ENCODE measurements at places on chromosomes 2 and 18. TPM values are rescaled to one million over a fixed set of nuclear protein-coding genes. Genes with fewer than 3 reads are reported as not detected.
A peak's percentile ranks its signal among the peaks of the same experiment; 100 is the strongest.

GRCh38 chr2:113207021-113207420 is 33.2 kb downstream of the PSD4 start:
- no peak overlapping the region for H3K4me3 ChIP-seq
- H3K36me3 ChIP-seq, result no peaks in the 10 kb centered on the region
- peaks cover 27% of the 10 kb centered on the region for H3K4me1 ChIP-seq
- H3K27me3 ChIP-seq, result no peaks in the 10 kb centered on the region
- no peak overlapping the region for H3K27ac ChIP-seq

- no peaks in the 10 kb centered on the region for H3K27me3 ChIP-seq
- H3K27ac ChIP-seq, result no peak overlapping the region
- DNase-seq, result no peak
- no peaks in the 10 kb centered on the region for H3K36me3 ChIP-seq
Observed at GRCh38 chr2:42513252-42513918, 19.6 kb upstream of the KCNG3 start.

DNA sequence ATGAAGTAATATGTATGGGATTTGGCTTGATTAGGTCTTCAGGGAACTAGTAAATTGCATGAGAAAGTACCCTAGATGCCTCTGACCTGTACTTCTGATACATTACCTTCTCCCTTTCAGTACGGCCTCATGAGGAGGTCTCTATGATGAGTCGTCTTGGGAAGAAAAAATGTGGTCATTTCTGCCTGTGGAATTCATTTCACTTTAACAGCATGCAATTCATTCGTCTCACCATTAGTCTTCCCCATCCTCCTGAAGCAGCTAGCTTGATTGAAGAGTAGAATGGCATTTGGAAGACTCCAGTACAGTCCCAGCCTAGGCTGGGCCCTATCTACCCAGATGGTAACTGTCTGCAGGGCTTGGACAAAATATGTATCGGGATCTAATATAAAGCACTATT is 52.2 kb downstream of the TMX3 start:
- no peaks in the 10 kb centered on the region for H3K4me1 ChIP-seq
- no peak overlapping the region for H3K27ac ChIP-seq
- H3K27me3 ChIP-seq, result no peaks in the 10 kb centered on the region
- H3K4me3 ChIP-seq, result no peak overlapping the region
- H3K36me3 ChIP-seq, result no peaks in the 10 kb centered on the region

- H3K27ac ChIP-seq, result no peak overlapping the region
- H3K36me3 ChIP-seq, result no peaks in the 10 kb centered on the region
- H3K27me3 ChIP-seq, result no peaks in the 10 kb centered on the region
- no peak for DNase-seq
- H3K4me1 ChIP-seq, result no peaks in the 10 kb centered on the region
Observed at GRCh38 chr2:6392354-6392753, 473.4 kb downstream of the CMPK2 start.

- no peaks in the 10 kb centered on the region for H3K27me3 ChIP-seq
- H3K4me1 ChIP-seq, result peaks cover 19% of the 10 kb centered on the region
- no peak for DNase-seq
- H3K4me3 ChIP-seq, result no peak overlapping the region
- H3K36me3 ChIP-seq, result no peaks in the 10 kb centered on the region
- H3K27ac ChIP-seq, result peak overlapping the region; percentile 69
Observed at GRCh38 chr2:23426263-23426905, 41.4 kb downstream of the KLHL29 start.

- no peaks in the 10 kb centered on the region for H3K36me3 ChIP-seq
- peak within 1 kb of the TSS; percentile 79 for H3K27ac ChIP-seq
- H3K27me3 ChIP-seq, result peaks cover 72% of the 10 kb centered on the region
Observed at GRCh38 chr2:86337244-86337835, at the start of gene REEP1. Gene REEP1, minus strand, starts transcription at chr2:86337626. Its CDS starts 116 bp downstream, at chr2:86337510.

GRCh38 chr2:214019229-214019972 is 391.5 kb upstream of the VWC2L start:
- H3K27ac ChIP-seq, result peak overlapping the region; percentile 74
- H3K4me1 ChIP-seq, result no peaks in the 10 kb centered on the region
- H3K4me3 ChIP-seq, result no peak overlapping the region
- no peaks in the 10 kb centered on the region for H3K27me3 ChIP-seq

DNA sequence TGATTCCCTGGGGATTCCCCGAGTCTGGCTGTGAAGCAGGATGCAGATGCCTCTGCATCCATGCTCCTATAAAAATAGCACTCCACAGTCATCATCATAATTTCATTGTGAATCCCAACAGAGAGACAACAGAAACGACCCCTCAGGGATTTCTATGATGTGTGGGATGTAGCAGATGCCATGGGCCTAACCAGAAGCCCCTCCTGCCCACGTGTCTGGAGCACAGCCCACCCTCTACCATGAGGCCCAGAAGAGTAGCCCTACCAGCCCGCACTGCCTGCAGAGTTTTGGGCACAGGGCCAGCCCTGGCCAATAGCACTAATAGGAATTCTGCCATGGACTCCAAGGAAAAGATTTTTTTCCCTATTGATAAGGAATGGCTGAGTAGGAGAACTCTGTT is 66.6 kb downstream of the GYPC start:
- H3K4me3 ChIP-seq, result no peak overlapping the region
- H3K36me3 ChIP-seq, result no peaks in the 10 kb centered on the region
- DNase-seq, result no peak
- no peaks in the 10 kb centered on the region for H3K4me1 ChIP-seq

- H3K4me1 ChIP-seq, result no peaks in the 10 kb centered on the region
- no peak overlapping the region for H3K27ac ChIP-seq
Observed at GRCh38 chr2:179562330-179562885, 297.8 kb upstream of the SESTD1 start.

DNA sequence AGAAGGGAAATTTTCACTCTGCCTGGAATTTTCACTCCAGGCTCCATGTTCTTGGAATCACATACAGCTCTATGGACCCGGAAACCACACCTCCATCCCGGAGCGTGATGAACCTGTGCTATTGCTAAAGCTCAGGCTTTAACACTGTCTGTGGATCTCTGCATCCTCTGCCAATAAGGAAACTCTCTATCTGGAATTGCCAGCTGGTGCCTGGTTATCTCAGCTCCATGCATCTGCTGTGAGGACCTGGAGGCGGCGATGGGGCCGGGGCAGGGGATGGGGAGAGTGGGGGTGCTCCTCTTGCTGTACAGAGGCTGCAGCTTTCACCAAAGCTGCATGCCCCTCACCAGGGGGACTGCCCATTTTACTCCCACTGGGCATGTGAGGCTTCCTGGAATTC is 754.0 kb upstream of the SOX11 start:
- H3K36me3 ChIP-seq, result no peaks in the 10 kb centered on the region
- no peak for DNase-seq
- H3K27me3 ChIP-seq, result no peaks in the 10 kb centered on the region
- no peaks in the 10 kb centered on the region for H3K4me1 ChIP-seq
- H3K27ac ChIP-seq, result no peak overlapping the region
- no peak overlapping the region for H3K4me3 ChIP-seq

GRCh38 chr18:39188278-39188677 is 1622.7 kb upstream of the CELF4 start:
- H3K27ac ChIP-seq, result no peak overlapping the region
- no peaks in the 10 kb centered on the region for H3K27me3 ChIP-seq
- no peaks in the 10 kb centered on the region for H3K36me3 ChIP-seq
- DNase-seq, result no peak

DNA sequence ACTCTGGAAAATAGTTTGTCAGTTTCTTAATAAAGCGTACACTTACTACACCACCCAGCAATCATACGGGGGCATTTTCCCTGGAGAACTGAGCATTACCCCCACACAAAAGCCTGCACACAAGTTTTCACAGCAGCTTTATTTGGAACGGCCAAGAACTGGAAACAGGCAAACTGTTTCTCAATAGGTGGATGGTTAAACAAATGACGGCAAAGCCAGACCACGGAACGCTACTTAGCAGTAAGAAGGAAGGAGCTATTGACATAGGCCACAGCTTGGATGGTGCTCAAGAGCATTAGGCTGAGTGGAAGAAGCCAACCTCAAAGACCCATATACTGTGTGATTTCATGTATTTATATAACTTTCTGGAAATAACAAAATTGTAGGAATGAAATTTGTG is 9.0 kb downstream of the MALL start:
- H3K4me1 ChIP-seq, result peaks cover 78% of the 10 kb centered on the region
- H3K27me3 ChIP-seq, result no peaks in the 10 kb centered on the region
- peak overlapping the region; percentile 86 for H3K27ac ChIP-seq
- H3K4me3 ChIP-seq, result peak overlapping the region; percentile 0

DNA sequence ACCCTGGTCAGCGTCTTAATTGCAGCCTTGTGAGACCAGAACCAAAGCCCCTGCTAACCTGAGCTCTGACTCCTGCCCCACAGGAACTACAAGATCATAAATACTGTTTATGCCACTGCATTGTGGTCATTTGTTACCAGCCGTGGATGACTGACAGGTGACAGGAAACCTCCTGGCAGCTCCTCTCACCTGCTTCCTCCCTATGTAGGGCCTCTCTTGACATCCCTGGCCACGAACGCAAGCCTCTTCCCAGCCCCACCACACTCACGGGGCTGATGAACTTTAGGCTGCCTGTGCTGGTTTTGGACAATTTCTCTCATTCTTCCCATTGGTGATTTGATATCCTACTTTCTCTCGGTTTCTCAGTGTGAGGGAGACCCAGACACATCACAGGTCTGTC is 357.2 kb upstream of the MYT1L start:
- no peaks in the 10 kb centered on the region for H3K4me1 ChIP-seq
- no peak for DNase-seq
- H3K36me3 ChIP-seq, result no peaks in the 10 kb centered on the region
- H3K4me3 ChIP-seq, result no peak overlapping the region

The C2orf42 gene
- 15.1 TPM for total RNA-seq

The TTN gene
- 0.19 TPM for total RNA-seq

The PPP1R1C gene
- total RNA-seq, result not detected

The C2orf74 gene
- total RNA-seq, result 15.1 TPM

The GPC1 gene
- total RNA-seq, result 91.9 TPM

All from esophagus squamous epithelium (tissue), 5 donors.